ENCODE measurements at places on chromosomes 5 and 9.
A peak's percentile ranks its signal among the peaks of the same experiment; 100 is the strongest.

DNA sequence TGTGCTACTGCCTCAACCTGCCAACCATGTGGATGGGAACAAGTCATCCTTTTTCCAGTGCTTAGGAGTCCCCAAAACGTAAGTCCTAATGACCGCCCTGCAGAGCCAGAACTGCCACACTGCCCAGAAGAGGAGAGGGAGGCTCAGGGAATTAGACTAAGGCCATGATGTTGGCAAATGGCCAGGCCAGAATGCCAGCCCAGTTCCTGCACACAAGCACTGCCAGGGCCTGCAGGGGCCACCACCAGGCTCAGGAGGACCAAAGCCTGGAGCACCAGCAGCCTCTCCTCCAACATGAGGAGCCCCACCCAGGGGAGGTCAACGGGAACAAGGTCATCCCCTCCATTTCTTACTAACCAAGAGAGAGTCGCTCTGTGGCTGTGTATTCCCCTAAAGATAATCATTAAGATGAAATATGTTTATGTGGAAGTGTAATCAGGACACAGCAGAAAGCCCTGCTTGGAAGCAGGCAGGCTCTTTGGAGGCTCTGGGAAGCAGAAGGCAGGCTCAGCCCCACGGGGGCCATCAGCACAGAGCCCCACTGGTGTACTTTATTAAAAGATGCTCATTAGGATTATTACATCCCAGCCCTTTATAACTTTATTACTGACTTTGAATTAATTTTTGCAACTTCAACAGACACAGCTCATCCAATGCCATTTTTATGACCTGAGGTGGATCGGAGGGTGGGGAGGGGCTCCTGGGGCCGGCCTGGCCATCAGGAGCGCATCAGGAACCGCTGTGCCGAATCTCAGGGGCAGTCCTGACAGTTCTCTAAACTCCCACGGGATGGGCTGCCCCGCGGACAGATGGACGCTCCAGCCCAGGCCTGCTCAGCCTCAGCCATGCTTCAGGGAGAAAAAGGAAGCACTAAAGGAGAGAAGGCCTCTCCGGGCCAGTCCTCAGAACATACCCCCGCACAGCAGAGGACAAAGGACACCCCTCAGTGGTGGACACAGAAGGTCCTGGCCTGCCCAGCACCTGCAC is 127.0 kb downstream of the ADAMTS2 start:
- DNase-seq: no peak

- no peak for DNase-seq
Measured at GRCh38 chr5:179595916-179596315, 27.6 kb downstream of the HNRNPH1 start.

DNA sequence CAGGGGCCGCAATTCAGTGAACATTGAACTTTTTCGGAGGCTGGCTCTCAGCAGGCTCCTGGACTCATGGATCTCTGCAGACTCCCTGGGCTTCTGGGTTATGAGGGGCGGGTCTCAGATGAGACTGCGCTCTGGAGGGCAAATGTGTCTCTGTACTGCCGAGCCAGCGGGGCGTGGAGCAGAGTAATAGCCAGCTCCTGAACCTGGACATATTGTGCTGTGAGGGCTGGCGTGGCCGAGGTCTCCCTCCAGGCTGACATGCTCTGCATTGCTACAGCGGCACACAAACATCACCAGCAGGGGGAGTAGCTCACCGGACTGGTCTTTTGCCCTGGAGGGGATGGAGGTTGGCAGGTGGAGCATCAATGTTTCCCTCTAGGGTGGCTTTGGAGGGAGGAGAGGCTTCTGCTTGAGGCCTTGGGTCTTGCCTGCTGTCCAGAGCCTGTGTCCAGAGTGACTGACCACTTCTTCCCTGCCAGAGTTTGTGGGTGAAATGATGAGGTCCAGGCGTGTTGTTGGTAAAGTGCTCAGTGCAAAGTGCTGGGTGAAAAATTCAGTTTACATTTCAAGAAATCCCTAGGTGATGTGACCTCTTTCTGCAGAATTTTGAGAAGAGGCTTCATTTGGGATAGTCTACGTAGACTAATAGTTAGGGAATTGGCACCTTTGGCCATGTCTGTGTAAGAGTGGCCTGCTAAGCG is 10.9 kb upstream of the GADD45G start:
- DNase-seq: peak; percentile 69

DNA sequence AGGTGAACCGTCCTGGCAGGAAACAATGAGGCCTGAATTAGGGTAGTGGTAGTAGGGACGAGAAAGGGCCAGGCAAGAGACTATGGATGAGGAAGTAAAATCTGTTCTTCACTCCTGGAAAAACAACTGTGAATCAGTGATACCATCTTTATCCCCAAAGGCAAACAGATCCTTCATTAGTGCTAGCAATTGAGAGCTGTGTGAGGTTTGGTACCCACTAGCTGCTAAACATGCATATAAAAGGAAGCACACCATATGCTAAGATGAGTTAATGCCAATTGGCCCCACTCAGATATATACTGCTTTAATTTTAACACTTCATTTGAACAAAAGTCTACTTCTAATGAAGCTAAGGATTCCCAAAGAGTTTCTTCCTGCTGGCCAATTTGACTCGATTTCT is 244.8 kb upstream of the NR4A3 start:
- no peak for DNase-seq

GRCh38 chr9:6439051-6439703 is 26.2 kb downstream of the UHRF2 start:
- DNase-seq: no peak

DNA sequence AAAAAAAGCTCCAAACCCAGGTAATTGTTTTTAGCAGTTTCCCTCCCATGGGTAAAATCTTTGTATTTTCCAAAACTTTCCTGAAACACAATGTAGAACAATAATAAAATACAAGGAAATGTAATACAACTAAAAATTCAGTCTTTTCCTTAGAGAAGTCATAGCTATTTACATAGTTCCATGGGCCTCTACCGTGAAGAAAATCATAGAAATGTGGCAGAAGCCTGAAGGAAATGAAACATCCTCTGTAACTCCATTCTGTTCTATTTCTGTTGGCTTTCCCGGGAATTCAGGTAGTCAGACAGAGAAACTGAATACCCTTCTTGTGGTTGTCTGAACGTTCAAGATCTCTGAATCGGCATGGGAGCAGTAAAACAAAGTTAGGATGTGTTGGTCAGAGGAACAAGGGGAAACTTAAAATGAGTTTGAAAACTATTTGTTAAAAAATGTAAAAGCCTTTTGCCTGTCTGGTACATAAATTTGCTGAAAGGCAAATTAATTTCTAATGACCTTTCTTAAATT is 202.4 kb upstream of the ZNF608 start:
- no peak for DNase-seq

GRCh38 chr5:169901896-169902295 is 78.4 kb downstream of the INSYN2B start:
- DNase-seq: no peak

DNA sequence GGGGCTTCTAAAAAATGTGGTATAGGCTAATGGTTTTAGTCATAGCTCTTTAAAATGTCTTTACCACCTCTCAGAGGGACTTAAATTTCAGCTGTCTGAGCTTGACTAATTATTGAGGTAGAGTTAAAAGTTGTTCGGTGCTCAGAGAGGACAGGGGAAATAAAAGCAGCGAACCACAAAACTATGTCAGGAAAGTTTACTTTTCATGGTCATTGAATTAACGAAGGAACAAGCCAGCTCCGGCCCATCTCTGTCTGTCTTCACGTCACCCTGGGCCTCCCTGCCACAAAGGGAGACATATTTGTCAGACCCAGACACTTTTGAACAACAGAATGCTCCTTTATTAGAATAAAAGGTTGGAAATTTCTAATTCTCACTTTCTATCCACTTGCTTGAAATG is 98.8 kb upstream of the EFNA5 start:
- no peak for DNase-seq

- no peak for DNase-seq
Measured at GRCh38 chr5:135436951-135437418, 10.2 kb downstream of the DCANP1 start.

- DNase-seq: no peak
Measured at GRCh38 chr9:71202931-71203330, 81.5 kb upstream of the TRPM3 start.

- no peak for DNase-seq
Measured at GRCh38 chr9:3828495-3828894, 302.7 kb upstream of the RFX3 start.

DNA sequence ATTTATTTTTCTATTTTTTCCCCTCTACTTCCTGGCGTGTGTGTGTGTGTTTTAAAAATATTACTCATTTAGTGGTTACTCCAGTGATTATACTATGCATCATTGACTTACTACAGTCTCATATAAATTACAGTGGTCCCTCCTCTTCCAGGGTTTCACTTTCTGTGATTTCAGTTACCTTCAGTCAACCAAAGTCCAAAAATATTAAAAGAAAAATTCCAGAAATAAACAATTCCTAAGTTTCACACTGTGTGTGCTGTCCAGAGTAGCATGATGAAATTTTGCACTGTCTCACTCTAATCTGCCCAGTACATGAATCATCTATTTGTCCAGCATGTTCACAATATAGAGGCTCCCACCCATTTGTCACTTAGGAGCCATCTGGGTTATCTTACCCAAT is 47.4 kb upstream of the CCDC112 start:
- no peak for DNase-seq

DNA sequence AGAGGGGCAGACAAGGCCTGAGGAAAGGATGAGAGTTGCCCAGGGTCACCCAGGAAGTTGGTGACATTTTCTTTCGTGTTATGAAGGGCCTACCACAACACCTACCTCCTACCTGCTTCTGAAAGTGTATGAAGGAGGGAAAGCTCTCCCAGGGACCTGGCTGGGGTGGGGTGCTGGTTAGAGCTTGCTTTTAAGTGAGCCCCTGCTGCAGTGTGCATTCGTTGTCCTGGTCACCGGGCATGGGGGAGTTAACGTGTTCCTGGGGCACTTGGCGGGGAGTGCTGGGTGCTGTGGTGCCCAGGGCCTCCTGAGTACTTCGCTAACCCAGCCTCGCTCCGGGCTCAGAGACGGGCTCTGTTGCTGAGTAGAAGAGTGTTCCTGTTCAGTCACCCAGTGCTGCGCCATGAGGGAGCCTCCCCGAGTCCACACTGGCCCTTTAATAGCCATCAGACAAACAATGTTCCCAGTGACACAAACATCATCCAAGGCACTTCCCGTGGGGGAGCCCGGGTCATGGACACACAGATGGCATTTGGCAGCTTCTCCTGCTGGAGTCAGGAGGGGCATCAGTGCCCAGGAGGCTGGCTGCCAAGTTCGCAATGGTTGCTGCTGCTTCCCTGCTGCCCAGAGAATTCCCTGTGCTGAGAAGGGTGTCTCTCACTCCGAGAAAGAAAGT is 85.7 kb downstream of the AMBP start:
- no peak for DNase-seq
